ENCODE measurements at places on chromosomes 11 and 22.

DNA sequence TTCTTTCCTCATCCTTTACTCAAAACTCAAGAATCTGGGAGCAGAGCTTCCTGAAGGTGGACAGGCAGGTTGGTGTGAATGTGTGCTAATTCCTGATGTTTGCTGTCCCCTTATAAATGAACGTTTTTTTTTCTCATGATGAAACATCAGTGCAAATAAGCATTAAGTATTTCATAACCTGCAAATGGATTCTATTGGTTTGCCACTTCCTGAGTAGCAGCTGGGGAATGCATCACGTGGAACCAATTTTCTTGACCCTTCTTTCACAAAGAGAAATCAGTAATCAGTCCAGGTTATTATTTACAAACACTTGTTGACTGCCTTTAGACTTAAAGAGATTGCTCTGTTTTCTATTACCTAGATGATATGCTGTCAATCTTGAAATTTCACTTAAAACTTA is 40.1 kb upstream of the SCN3B start:
- DNase-seq: no peak

GRCh38 chr11:3245071-3245470 is 12.9 kb upstream of the MRGPRE start:
- no peak for DNase-seq

GRCh38 chr11:66598993-66599392 is 6.0 kb downstream of the CCS start:
- DNase-seq: no peak

DNA sequence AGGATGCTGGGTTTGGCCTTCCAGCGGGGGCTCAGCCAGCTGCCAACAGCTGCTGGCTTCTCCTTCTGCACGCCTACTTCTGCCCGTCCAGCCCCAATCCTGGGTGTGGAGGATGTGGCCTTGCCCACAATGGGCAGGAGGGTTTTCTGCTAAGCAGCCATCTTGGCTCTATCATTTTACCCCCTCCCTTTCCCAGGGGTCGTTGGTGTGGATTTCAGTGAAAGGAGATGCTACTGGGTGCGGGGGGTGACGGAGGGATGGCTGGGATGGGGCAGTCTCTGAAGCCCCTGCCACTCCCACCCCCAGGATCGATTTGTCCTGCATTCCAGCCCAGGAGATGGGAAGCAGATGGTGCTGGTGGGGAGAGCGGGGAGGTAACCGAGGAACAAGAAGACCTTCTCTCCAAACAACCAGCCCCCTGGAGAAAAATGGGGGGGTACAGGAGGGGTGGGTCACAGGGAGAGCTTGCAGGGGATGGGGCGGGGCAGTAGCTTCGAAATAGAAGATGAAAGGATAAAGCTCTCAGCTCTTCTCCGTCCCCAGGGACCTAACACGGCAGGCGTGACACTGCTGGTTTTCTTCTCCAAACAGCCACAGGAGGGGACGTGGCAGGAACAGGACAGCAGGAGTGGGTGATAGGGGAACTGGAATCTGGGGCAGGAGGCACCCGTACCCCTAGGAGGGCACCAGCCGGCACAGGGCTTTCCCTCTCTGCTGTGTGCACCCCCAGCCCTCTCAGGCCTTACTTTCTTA is 68.9 kb downstream of the NECTIN1 start:
- DNase-seq: no peak

- DNase-seq: no peak
Observed at GRCh38 chr22:39089928-39090327, 7.1 kb upstream of the APOBEC3H start.

DNA sequence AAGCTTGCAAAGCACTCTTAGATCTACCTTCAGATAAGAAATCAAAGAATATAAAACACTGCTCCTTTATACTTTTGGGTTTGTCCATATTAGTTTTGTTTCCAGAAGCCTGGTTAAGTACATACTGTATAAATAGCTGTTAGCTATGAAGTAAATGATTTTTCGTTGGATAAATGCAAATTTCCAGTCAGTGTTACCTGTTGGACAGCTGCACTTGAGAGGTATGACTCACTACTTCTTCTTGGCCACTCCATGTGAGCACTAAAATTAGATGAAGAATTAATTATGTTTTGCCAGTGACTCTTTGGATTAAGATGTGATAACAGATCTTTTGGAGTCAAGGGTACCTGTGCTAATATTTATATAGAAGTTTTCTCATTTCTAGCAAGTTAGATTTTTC is 9.5 kb upstream of the TSG101 start:
- no peak for DNase-seq

DNA sequence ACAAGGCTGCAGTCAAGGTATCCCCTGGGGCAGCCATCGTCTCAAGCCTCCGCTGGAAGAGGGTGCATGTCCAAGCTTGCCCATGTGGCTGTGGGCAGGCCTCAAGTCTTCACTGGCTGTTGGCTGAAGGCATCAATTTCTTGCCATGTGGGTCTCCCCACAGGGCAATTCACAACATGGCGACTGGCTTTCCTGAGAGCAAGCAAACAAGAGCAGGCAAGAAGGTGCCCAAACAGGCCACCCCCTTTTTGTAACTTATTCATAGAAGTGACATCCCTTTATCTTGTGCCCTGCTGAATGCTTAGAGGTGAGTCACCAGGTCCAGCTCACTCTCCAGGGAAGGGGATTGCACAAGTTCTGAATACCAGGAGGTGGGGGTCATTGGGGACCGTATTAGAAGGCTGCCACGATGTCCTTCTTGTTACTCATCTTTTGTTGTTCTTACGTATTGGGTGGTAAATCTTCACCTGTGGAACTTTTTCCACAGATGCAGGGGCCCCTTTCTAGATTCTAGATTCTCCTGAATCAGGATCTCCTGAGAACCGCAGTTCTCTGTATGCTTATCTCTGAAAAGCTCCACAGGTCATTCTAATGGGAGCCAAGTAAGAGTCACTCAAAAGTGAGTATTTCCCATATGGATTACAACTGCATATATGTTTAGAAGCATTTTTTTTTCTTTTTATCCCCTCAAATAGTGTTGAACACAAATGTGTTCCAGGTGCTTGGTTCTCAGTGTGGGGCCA is 44.2 kb upstream of the MICAL2 start:
- DNase-seq: no peak
